ENCODE measurements at places on chromosomes 5 and 9. TPM values are rescaled to one million over a fixed set of nuclear protein-coding genes. Genes with fewer than 3 reads are reported as not detected.

The EQTN gene
- total RNA-seq = not detected

The CER1 gene
- not detected for total RNA-seq

The IFNE gene
- 1.7 TPM for total RNA-seq

The CSF1R gene
- total RNA-seq = 0.28 TPM

The GABBR2 gene
- total RNA-seq = 0.15 TPM

All from A549 treated with GW870086 at 1 μM for 4 hours (cell line).